ENCODE measurements at places on chromosomes 2 and 18.

- DNase-seq, result no peak
These were observed 67.3 kb upstream of the BARD1 start for GRCh38 chr2:214876815-214877214.

GRCh38 chr2:107576991-107577390, 249.7 kb upstream of the RGPD4 start:
- DNase-seq, result no peak

DNA sequence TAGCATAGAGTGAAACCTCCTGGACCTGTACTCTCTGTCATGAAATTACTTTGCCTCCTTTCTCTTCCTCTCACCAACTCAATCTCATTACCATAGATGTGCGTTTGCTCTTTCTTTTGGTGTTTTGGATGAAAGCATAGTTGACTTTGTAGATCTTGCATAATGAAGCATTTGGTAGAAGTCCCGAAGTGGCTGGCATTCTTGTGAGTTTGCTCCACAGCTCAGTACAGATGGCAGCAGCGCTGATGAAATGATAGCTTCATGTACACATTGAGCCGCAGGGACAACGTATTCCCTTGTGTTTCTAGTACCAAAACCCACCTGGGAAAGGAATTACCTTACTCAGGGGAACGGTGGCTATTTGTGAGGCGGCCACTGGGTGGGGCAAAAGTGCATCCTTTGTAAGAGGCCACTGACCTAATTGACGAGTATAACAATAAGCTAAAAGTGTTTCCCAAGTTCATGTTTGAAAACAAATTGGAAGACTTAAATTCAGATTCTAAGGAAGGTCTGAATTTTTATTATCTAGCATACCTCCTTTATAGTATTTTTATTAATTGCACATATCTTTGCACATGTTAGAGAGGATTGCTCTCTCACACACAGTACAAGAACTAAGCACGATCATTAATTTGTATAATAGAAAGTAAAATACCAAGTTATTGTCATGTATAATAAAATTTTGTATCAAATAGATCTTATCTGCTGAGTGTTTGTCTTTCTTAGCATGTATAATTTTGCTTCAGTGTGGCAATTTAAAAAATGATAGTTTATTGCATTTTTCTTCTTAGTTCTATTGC, 25.4 kb upstream of the CDH7 start:
- DNase-seq, result no peak

- no peak for DNase-seq
These were observed 3.1 kb downstream of the ADAM17 start for GRCh38 chr2:9552219-9553178.

- DNase-seq, result peak; percentile 29
These were observed at the start of gene CYTIP for GRCh38 chr2:157443795-157444640. CYTIP (minus strand) TSS chr2:157444089; CDS start chr2:157444020, 69 bp downstream.

- DNase-seq, result no peak
These were observed 278.3 kb upstream of the CYP26B1 start for GRCh38 chr2:72425996-72426395.

- DNase-seq, result no peak
These were observed 55.1 kb downstream of the CFAP221 start for GRCh38 chr2:119599384-119599783.

- no peak for DNase-seq
These were observed 1.7 kb downstream of the ECEL1 start for GRCh38 chr2:232485757-232486557.

- DNase-seq, result no peak
These were observed 79.0 kb downstream of the SLC66A3 start for GRCh38 chr2:11234309-11234708.

DNA sequence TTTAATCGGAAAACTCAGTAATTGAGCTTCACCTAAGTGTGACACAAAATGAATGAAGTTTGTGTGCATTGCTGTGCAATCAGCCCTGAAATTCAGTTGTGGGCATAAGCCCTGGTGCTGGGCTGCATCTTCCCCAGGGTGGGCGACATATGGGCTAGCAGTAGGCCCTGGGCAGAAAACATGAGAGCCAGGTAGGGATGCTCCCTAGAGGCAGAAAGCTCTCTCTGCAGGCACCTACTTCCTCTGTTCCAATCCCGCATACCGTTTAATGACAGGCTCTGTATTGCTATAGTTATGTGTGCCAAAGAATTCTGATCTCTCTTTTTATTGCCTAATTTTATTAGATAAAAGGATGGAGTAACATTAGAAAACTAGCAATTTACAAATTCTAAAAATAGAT, 456.7 kb downstream of the NRXN1 start:
- DNase-seq, result no peak

DNA sequence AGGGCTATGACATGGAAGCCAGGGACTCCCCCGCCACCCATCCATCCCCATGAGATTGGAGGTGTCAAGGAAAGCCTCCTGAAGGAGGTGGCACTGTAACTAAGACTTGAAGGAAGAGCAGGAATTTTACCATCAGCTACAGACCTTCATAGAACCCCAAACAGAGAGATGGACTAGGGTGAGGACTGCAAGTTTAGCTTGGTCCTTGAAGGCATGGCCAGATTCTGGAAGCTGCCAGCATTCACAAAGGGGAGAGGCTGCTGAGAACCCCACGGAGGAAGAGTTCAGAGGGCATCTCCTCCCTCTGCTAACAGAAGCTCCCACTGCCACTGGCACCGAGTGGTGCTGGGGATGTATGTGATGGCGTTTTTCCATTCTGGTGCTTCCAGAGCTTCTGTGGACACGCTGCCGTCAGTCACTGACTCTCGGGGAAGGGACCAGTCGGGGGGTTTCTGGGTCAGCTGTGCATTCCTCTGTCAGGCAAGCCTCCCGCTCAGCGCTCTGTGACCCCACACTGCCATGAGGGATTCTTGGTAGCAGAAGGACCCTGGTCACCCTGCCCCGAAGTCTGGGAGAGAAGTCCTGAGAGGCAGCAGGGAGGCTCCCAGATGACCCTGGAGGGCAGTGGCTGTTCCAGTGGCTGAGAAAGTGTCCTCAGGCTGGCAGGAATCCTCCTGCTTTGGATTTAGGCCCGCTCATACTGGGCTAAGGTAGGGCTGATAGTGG, 18.1 kb downstream of the TMEM185B start:
- no peak for DNase-seq

GRCh38 chr18:22368021-22368420, 49.7 kb downstream of the CTAGE1 start:
- no peak for DNase-seq

DNA sequence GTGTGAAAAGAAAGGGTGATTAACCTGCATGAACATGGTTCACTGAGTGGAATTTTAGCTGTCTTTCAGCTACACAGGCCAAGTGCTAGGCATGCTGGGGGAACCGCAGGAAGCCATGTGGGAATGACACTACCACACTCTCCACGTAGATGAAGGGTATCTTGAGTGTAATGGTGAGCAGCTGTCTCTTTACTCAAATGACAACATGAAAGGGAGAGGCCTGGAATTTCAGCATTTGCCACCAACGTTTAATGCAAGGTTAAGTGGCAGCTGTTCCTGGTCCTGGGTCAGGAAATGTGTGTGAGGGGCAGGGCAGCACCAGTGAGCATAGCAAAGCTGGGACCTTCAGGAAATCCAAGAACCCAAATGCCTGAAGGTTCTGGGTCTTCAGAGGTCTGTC, 588.4 kb downstream of the SLC4A3 start:
- DNase-seq, result no peak

DNA sequence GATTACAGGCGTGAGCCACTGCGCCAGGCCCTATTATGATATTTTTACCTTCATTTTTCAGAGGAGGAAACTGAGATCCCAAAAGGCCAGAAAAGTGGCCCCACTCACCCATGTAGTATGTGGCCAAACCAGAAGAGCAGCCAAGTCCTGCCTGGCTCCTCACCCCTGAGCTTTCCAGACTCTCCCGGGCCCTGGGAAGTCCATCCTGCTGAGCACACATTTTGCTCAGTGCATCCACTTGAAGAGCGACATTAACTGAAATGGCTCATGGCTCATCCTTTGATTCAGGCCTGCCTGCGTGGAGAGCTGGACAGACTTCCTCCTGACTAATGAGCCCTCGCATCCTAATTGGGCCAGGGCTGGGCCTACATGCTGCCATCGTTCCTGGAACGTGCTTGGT, 9.5 kb upstream of the NGEF start:
- no peak for DNase-seq

DNA sequence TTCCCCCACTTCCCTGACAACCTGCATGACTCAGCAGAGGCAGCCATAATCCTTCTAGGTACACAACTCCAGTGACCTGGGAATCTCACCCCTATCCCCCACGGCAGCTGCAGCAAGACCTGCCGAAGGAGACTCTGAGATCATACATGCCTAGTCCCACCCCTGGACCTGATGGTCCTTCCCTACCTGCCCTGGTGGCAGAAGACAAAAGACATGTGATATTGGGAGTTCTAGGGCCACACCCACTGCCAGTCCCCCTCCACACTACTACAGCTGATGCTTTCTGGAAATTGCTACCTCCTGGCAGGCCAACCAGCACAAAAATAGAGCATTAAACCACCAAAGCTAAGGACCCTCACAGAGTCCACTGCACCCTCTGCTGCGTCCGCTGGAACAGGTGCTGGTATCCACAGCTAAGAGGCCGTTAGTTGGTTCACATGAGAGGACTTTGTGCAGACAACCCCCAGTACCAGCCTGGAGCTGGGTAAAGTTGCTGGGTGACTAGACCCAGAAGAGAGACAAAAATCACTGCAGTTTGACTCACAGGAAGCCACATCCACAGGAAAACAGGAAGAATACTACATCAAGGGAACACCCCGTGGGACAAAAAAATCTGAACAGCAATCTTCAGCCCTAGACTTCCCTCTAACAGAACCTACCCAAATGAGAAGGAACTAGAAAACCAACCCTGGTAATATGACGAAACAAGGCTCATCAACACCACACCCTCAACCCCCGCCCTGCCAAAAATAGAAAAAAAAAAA, 12.5 kb downstream of the MARCO start:
- DNase-seq, result no peak

- no peak for DNase-seq
These were observed 86.7 kb downstream of the SEPTIN10 start for GRCh38 chr2:109527079-109527478.

DNA sequence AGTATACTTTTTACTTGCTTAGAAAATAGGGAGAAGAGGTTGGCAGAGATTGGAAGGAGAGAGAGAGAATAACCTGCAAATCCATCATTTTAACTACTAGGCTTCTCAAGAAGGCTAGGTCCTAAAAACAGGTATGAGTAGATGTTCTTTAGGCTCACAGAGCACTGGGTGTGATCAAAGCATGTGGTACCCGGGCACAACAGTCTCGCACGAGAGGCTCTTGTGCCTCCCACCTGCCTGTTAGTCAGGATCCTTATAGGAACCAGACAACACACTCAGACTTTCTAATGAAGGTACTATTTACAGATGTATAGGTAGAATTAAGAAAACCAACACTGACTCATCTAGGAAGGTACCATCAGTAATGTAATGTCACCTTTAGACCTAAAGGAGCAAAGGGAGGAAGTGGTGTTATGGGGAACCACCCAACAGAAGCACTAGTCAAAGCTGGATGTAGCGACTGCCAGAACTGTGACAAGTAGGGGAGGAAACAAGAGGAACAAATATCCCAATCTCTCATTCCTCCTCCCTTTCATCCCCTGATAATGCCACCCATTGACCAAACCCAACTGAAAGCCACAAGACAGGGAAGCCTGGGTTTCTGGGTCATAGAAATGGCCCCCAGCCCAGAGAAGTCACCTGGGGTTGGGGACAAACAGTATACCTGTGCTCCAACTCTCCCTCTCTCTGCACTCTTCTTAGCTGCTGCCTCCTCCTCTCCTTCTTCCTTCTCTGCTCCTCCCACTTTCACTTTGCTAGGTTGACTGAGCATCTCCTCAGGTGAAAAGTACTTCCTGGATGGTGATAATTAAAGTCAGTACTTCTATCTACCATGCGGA, 16.0 kb upstream of the MARCHF4 start:
- no peak for DNase-seq

DNA sequence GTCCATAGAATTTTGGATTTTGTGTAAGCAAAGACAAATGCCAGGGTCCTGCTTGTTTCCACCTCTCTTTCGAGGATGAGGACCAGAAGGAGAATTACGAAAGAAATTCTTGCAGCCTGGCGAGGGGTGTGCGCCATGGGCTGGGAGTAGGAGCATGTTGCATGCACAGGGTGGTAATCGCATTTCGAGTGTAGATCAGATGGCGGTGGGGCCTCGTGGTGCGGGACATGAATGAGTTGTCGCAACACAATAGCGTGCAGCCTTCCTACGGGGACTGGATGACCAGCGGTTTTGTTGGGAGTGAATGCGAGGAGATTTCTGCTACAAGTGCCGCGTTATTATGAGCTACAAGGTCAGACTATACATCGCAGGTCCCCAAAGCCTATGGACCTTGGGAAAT, 4.2 kb upstream of the EN1 start:
- DNase-seq, result no peak

- no peak for DNase-seq
These were observed 48.1 kb upstream of the RPL31 start for GRCh38 chr2:100954044-100954420.

DNA sequence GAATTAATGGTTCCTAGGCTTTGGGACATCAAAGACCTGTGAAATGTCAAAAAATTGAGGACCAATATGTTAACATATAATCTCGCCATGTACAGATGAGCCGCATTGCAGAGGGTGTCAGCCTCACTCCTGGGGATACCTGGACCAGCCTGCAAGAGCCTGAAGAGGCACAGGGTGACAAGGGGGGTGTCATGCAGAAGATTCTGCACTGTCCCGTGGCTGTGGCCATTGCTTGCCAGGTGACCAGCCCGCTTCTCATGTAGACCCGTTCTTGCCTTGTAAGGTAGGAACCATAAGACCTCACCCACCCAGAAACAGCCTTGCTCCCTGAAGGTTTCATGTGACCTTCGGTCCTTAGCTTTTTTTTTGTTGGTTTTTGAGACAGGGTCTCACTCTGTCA, 37.5 kb downstream of the TMEM37 start:
- no peak for DNase-seq

DNA sequence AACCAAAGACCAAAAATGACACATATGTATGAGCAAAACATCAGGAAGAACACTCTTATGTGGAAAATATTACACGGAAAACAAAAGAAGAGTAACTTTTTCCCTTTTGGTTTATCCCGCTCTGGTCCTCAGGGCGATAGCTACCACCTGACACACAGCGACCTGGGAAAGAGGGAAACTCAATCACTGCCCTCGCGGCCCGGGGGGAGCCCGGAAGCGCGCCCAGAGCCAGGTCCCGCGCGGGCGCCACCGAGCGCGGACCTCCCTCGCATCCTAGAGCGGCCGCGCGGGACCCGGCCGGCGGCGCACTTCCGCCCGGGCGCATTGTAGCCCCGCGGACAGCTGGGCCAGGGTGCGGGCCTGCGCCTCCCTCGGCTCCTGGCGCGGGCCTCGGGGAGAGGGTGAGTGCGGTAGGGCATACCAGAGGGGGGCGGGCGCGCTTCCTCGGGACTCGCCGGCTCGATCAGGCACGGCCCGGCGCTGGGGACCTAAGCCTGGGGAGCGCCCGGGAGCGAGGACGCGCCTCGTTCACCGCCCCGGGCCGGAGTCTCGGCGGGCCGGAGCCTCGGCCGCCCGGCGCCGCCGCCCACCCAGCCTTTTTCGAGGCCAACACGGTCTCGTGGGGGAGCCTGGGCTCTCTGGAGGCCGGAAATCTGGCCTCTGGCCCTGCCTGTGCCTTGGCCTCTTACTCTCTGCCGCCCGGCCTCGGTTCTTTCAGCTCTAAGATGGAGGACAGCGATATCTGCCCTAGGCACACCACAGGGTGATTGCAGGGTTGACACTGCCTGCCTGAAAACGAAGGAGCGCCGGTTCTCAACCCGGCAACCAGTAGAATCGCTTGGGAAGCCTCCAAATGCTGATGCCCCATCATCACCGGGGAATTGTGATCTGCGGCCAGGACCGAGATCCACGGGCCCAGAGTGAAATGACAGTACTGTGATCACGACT, at the start of gene ELAC1:
TSS of gene ELAC1 (plus strand) at position 327 of the 948 bp plus-strand sequence. CDS start 6,365 bp downstream, outside the sequence.
- DNase-seq, result peak; percentile 51
